Left renal pelvis (tissue), 4 donors: ENCODE measurements at places on chromosomes 11 and 22.

DNA sequence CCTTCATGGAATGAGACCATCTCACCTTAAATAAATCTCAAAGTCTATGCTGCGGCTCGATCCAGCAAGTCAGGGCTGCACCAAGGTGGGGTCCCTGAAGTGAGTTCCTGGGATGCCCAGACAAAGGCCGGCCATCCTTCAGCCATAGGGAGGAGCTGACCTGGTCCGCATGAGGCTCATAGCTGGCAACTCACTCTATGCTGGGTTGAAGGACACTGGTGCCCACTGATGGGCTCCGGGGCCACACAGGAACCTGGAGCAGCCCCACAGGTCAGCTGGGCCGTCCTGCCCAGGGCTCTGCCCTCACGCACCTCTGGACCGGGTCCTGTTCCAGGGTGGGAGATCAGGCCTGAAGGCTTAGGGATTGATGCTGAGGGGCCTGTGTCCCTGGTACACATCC is 1339.3 kb downstream of the TBC1D22A start:
- DNase-seq: no peak

- DNase-seq: no peak
Observed at GRCh38 chr11:472816-473215, 22.7 kb downstream of the PTDSS2 start.

GRCh38 chr11:67680696-67681470 is 6.5 kb upstream of the ALDH3B2 start:
- DNase-seq: no peak

DNA sequence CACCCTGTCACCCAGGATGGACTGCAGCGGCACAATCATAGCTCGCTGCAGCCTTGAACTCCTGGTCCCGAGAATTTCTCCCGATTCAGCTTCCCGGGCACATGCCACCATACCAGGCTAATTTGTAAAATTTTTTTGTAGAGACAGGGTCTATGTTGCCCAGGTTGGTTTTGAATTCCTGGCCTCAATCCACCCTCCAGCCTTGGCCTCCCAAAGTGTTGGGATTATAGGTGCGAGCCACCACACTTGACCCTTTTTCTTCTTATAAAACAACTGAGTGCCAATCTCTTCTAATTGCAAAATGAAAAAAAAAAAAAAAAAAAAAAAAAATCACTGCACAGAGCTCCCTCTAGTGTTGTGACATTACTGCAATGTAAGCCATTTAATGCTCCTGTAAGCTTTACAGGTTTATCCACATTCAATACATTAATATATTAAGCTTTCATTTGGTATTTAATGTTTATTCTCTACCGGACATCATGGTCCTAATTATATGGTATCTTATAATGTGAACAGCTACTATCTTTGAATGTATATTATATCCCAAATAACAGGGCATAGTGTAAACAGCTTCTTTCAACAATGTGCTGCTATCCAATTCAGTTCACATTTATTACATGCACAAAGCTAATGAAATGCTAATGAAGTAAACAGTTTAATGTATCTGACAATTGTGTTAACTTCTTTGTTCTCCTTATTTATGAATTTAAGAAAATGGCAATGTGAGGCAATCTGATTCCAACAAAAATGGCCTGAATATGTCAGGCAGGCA is 44.6 kb downstream of the COPB1 start:
- peak; percentile 4 for DNase-seq

DNA sequence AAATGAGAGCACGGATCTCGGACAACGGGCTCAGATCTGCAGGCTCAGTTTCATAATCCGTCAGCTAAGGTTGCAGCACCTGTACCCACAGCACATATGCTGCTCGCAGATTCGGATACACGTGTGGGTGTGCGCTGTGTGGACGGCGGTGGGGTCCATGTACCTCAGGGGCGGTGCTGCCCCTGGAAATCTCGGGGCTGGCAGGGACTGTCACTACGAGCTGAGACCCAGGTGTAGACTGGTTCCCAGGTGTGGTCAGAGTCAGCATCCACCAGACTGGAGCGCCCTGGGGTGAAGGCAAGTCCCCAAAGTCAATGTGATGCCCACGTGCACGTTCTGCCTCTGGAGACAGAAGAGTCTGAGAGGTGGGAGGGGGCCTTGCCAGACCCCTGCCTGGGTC is 989.3 kb downstream of the BRD1 start:
- no peak for DNase-seq
